SW480 (cell line): ENCODE measurements at places on chromosomes 16 and 17.

DNA sequence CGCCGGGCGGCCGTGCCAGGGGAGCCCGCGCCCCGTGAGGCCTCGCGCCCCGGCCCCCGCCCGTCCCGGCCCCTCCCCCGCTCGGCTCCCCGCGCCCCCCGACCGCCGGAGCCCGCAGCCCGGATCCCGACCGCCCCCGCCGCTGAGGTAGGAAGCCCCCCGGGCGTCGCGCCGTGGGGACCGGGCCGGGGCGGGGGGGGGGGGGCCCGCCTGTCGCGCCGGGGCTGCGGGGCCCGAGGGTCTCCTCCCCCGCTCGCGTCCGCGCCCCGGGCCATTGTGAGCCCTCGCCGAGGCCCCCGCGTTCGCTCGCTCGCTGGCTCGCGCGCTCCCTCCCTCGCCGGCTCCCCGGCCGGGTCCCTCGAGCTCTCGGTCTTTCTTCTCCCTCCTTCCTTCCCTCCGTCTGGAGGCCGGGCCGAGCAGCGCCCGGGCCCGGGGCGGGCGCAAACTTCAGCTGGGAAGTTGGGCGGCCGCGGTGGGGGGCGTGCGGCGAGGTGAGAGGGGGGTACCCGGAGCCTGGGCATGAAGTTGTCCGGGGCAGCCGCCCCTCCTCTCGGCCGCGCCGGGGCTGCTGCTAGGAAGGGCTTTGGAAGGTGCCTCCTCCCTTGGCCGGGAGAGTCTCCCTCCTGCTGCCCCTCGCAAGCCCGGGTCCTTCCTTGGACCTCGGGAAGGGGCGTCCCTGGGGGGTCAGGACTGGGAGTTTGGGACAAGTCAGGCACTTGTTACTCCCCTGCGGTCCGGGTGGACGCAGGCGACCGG, 419 bp downstream of the GLIS2 start:
- no peak for DNase-seq

DNA sequence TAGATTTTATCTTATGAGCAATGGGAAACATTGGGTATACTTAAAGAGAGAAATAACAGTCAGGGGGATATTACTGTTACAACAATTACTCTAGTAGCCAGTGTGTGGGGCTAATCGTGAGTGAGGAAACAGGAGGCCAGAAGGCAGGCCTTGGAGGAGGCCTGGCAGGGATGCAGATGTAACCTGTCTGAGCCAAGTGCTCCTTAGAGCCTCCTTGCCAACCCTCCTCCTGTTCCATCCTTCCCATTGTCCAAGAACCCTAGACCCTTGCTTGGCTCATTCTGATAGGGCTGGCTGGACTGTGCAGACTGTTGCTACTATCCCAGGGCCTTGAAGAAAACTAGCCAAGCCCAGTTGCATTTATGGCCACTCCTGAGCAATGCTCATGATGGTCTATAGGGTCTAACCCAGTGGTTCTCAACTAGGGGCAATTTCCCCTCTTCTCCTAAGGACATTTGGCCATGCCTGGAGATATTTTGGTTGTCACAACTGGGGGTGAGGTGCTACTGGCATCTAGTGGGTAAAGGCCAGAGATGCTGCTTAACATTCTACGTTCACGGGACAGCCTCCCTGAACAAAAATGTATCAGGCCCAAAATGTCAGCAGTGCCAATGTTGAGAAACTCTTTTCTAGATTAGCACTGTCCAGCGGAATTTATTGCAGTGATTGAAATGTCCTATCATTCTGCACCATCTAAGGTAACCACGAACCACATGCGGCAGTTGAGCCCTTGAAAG, 24.4 kb upstream of the WSCD1 start:
- DNase-seq, result no peak

DNA sequence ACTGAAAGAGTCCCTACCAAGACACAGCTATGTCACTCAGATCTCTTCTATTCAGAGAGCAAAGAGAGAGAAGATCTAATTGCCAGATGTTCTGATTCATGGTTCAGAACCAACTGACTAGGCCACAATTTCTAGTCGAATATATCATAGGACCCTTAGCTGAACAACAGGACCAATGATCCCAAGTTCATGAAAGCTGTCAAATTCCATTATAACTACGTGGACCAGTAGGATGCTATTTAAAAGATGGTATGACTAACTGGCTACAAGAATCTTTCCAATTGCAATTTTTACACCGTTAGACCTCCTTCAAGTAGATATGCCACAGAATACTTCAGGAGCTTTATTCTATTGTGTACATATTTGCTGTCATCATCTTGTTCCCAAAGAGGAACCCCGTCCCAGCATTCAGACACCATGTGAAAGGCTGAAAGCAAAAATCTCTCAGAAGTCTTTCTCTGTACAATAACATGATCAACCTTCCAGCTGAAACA, 26.0 kb downstream of the DCUN1D3 start:
- no peak for DNase-seq

GRCh38 chr16:83706394-83706793, 101.4 kb upstream of the HSBP1 start:
- no peak for DNase-seq

GRCh38 chr16:57637020-57637419, 8.6 kb downstream of the ADGRG1 start:
- no peak for DNase-seq
